ENCODE measurements at places on chromosomes 5 and 9.

DNA sequence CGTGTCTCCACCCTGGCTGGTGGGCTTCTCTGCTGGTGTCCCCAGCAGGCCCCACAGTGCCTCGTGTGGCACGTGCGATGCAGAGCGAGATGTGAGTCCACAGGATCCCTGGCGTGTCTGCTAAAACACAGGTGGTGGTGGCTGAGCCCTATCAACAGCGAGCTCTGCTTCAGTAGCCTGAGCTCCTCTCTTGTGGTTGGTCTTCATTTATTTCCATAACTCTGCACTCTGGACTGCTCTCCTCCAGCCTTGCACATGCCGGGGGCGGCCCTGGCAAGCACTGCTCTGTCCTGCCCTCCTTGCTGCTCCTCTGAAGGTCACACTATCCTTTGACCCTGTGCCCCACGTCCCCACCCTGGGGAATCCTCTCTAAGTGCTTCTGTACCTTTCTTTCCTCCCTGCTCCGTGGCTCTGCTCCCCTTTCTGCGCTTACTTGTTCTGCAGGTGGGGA is 59.2 kb downstream of the NSUN2 start:
- DNase-seq = no peak

DNA sequence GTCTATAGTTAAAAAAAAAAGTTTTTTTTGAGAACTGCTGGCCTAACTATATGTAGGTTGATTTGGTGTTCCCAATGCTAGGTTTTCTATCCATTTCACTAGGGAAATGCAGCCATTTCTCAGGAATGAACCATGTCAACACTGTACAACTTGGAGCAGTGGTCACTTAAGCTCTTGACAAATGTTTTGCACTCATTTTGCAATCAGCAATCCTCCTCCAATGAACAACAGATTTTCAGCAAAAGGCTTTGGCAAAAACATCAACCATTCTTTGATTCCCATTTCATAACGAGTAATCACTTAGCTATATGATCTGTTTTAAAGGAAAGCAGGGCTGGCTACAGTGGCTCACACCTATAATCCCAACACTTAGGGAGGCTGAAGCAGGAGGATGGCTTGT is 17.9 kb downstream of the STRBP start:
- DNase-seq = no peak

- no peak for DNase-seq
These were observed 362.0 kb downstream of the PRELID2 start for GRCh38 chr5:145473042-145473642.

GRCh38 chr5:41522193-41522786 is 11.9 kb upstream of the PLCXD3 start:
- DNase-seq = no peak

DNA sequence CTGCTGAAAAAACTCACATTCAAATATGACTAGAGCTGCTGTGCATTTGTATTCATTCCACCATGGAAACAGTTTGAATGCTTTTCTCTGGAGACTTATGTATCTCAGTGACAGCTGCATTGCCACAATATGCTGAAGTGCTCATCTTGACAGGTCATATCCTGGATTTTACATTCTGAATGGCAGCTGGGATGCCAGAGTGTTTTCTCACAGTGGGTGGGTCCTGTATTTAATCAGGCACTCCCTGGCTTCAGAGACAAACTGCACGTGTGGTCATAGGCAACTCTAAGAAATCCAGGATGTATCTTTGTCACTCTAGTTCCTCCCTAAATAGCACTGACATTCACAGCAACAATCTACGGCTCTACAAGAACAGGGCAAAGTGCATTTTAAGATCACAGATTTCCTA is 75.6 kb downstream of the ST8SIA4 start:
- DNase-seq = no peak

DNA sequence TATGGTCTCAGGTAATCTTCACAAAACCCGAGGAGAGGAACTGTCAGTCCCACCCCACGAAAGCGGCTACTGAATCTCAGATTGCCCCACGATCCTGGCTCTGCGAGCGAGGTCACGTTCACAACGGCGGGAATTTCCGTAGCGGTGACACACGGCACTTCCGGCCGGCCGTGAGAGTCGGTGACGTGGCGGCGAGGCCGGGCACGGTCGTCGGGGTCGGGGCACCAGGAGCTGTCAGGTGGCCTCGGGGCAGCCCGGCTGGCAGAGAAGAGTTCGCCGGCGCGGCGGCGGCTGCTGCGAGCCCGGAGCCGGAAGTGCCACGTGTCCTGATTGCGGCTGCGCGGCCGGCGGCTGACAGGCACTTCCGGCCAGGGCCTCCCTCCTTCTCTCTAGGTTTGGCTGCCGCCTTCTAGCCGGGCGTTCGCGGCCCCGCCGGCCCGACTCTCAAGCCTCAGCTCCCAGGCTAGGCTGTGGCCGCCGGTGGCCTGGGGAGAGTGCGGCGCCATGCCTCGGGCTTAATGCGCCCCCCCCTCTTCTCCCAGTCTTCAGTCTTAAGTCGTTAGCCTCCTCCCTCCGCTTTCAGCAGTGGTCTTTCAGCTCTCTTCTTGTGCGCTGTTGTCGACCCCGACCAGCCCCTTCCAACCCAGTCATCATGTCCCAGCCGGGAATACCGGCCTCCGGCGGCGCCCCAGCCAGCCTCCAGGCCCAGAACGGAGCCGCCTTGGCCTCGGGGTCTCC is at the start of gene SEC24A:
SEC24A (plus strand) TSS at position 361 of the 738 bp plus-strand sequence; CDS start at position 653, 292 bp downstream.
- peak; percentile 95 for DNase-seq

GRCh38 chr5:97131921-97132320 is 10.5 kb downstream of the LIX1 start:
- no peak for DNase-seq

DNA sequence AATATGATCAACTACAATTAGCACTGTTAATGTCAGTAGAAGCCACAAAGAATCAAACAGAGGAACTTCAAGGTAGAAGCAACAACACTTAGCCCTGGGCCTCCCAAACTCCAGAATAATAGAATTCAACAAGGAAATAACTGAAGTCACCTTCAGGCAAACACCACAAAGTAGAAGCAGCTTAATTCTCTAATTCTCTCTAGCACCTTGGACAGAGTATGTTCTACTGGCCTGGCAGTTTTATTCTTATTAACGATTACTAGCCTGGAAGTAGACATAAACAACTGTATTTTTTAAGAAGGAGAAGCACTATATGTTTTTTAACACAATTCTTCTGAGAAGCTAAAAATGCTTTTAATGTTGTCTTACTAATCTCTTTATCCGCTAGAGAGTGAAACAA is 911.9 kb downstream of the DTWD2 start:
- DNase-seq = no peak

GRCh38 chr9:95511952-95512708 is 4.6 kb downstream of the PTCH1 start:
- DNase-seq = no peak

- DNase-seq = no peak
These were observed 41.9 kb upstream of the FUBP3 start for GRCh38 chr9:130537346-130538050.

DNA sequence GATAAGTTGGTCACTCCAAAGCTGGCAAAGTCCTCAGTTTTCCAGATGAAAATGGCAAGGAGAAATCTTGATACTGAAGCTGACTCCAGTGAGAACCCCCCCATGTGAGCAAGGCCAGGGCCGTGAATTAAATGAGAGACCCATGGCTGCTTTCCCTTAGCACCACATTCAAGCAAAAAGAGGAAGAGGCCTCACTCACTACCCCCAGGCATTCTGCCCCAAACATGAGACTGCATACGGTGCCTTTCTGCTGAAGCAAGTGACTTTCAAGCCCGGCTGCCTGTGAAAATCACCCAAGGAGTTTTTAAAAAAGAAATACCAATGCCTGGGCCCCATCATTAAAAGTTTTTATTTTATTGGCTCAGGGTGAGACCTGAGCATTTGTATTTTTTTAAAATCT is 66.9 kb downstream of the TMEM252 start:
- DNase-seq = no peak

DNA sequence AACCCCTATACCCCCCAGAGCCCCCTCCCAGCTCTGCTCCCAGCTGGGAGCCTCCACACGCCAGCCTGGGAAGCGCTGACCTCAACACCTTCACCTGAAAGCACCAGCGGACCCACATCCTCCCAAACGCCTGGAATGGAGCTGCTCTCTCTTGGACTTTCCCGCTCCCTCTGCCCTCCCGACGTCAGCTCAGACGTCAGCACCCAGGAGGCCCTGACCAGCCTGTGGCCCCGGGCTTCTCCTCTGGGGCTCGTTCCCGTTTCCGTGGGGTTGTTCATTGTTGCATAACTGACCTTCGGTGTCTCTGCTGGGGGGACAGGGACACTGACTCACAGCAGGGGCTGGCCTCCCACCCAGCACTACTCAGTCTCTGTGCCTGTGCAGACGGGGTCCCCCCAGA is 35.0 kb upstream of the SLC6A3 start:
- no peak for DNase-seq

DNA sequence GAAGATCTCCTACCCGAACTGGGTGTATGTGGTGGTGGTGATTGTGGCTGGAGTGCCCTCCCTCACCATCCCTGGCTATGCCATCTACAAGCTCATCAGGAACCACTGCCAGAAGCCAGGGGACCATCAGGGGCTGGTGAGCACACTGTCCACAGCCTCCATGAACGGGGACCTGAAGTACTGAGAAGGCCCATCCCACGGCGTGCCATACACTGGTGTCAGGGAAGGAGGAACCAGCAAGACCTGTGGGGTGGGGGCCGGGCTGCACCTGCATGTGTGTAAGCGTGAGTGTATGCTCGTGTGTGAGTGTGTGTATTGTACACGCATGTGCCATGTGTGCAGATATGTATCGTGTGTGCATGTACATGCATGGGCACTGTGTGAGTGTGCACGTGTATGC is 3.5 kb upstream of the SLC6A18 start:
- no peak for DNase-seq

- no peak for DNase-seq
These were observed 78.1 kb downstream of the ADAMTS2 start for GRCh38 chr5:179267071-179267670.

DNA sequence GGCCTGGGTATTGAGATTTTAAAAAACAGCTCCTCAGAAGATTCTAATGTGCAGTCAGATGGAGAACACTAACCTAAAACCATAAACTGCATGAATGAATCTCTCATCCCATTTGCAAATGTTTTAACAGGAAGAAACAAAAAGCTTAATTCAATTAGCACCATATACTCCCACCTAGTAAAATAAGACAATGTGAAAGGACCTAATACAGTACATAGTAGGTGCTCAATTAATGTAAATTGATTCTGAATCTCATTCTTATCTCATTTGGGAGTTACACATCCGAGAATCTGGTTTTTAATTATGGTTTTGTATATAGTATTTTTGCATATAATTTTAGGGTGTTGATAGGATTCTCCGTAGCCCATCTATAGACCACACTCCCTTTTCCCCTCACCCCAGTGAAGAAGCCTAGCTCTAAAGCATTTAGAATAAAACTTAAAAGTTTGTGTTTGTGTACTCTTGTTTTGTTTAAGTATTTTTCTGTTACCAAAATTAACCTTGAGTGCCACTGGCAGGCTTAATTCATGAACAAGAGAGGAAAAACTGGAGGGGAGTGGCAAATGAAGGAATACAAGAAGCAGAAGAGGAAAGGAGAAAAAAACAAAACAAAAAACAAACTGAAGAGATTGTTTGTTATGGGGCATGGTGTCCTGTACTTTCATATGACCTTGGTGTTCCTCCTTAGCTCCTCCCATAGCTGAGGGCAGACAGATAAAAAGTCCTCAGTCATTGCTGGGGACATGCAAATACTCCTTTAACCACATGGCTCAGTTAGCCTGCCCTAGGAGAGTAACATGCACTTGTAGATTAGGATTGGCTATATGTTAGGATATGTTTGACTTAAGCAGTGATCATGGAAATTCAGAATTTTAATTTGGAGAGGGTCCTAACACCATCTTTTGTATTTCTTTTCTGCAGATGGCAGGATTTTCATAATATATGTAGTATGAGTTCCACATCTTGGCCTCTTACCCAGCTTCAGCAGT is 1.2 kb downstream of the RNF14 start:
- peak; percentile 66 for DNase-seq

DNA sequence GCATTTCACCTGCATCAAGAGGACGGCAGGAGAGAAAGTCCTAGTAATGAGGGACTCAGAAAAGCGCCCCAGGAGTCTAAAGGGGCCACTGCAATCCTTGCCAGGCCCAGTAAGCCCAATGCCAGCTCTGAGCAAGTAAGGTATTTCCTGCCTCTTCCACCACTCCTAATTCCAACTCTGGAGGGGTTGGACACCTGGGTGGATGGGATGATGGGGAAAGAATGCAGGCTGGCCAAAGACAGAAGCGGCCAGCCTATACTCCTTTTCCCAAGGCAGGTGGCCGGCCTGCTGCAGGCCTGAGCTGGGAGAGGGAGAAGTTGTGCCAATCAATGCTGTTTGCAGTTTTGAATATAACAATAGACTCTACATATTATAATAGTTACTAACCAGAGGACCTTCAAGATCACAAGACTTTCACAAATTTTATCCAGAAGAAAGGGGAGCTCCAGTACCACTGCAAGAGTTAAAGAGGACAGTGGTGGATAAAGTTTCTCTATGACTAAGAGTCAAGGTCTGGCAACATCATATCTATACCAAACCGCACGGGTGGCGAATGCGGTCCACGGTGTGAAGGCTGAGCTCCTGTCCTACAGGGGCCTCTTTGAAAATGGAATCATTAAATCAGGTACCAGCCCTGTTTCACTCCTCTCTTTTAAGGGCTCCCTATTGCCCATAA is 115.0 kb upstream of the TBC1D2 start:
- no peak for DNase-seq

- DNase-seq = no peak
These were observed 29.8 kb upstream of the VCAN start for GRCh38 chr5:83441747-83442146.

GRCh38 chr5:30693326-30693725 is 500.2 kb upstream of the CDH6 start:
- no peak for DNase-seq

- no peak for DNase-seq
These were observed 586.2 kb upstream of the ADAMTS16 start for GRCh38 chr5:4553978-4554377.

DNA sequence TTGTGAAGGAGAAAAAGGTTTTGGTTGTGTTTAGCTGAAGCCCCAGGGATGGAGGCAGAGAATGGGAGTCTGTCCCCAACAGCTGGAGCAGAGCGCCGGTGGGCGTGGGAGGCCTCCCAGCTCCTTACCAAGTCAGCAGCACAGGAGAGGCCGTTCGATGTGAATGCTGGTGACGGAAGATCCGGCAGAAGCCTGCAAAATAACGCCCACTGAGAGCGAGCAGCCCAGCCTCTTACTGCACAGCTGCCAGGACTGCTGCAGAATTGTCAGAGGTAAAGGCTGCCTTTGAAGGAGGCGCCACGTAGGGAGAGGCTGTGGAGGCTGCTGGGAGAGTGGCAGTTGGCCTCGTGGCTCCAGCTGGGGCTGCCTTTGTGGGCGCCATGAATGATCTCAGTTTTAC is 26.2 kb downstream of the ANGPTL2 start:
- DNase-seq = no peak

- DNase-seq = no peak
These were observed 11.2 kb downstream of the SPATA31D1 start for GRCh38 chr9:81999806-82000205.

DNA sequence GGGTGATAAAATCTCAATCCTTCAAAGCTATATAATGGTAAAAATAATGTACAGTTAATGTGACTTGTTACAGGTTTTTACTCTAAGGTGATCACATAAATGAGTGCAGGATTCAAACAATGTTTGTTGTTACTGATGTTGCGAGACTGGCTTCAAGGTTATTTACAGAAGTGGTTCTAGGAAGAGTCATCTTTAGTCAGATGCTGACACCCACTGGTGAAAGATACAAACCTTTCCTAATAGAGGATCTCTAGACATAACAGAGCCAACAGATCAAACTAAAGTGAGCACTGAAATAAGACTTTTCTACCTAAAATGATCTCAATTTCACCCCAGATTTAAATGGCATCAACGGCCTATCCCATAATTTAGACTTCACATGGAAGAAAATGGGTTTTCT is 20.2 kb downstream of the ARSB start:
- peak; percentile 22 for DNase-seq

- no peak for DNase-seq
These were observed 605 bp upstream of the DNLZ start for GRCh38 chr9:136363949-136364748.
